Renal pelvis (tissue), 12 donors: ENCODE measurements at places on chromosomes 7 and 10.
A peak's percentile ranks its signal among the peaks of the same experiment; 100 is the strongest.

GRCh38 chr7:121017586-121017985 lies 29.1 kb downstream of the CPED1 start:
- no peak for DNase-seq

- no peak for DNase-seq
These were observed 172.4 kb downstream of the LRRC4 start for GRCh38 chr7:127858915-127859189.

- DNase-seq: no peak
These were observed 709 bp downstream of the ARPC1B start for GRCh38 chr7:99375070-99375807.

GRCh38 chr10:26386781-26387180 lies 51.4 kb upstream of the APBB1IP start:
- DNase-seq: no peak

DNA sequence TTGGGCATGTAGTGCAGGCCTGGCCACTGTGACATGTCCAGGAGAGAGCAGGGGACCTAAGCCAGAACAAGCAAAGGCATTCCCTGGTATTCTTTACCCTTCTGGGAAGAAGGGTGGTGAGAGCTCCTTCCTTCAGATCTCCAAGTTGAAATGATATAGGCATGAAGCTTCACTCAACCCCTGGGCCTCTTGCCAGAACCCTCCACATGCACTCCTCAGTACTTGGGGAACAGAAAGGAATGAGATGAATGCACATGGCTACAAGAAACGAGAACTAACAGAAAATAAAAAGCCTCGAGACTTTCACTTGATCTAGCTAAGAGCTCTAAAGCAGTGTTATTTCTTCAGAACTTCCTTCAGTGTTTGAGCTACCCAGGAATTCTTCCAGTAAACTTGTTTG lies 262.2 kb downstream of the ETV1 start:
- DNase-seq: no peak

- no peak for DNase-seq
These were observed 116.8 kb upstream of the FGFR2 start for GRCh38 chr10:121715076-121715475.

DNA sequence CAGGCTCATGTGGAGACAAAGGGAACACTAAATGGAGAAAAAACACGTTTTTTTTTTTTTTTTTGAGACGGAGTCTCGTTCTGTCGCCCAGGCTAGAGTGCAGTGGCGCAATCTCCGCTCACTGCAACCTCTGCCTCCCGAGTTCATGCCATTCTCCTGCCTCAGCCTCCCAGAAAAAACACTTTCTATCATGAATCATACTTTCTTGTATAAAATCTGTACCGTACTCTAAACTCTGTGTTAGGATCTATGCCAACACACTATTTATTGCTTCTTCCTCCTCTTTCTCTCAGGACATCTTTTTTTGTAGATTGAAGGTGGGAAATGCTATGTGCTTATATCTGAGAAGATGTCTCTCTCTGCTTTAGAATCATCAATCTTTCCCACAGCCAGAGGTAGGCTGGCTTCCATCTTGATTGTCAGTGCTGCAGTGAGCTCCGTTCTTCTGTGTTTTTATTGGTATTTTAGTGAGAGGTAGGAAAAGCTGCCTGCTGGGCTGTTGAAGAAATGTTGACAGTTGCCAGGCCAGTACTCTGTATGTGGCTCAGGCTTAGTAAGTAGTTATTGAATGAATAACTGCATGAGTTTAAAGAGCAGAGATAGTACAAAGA lies 101.1 kb downstream of the GPR85 start:
- no peak for DNase-seq

DNA sequence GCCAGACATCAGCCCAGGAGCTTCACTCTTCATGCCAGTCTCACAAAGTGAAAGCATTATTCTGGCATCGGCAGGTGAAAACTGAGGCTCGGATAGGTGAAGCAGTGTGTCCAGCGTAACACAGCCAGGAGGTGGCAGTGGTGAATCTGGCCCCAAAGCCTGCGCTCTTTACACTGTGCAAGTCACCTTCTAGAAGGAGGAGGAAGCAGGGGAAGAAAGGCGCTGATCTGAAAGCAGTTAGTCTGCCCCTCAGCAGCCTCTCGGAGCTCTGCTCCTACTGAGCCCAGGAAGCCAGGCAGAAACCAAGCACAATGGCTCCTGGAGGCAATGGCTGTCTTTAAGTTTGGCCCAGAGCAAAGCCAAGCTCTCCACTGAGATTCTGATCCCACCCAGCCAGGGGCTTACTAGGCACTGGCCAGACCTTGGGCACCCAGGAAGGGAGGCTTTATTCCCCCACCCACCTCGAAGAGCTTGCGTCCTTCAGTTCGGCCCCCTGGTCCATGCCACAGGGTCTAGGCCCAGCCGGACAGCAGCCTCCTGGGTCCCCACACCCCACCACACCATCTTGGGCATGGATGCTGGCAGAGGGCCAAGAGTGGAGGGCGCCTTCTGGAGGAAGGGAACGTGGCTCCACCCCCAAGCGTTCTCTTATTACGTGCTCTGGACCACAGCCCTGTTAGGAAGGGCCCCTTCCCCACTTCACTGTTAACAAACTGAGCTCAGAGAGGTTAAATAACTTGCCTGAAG lies 104.5 kb downstream of the GRID1 start:
- DNase-seq: no peak

- DNase-seq: peak; percentile 30
These were observed 150.9 kb downstream of the SEMA3A start for GRCh38 chr7:84043661-84044191.

GRCh38 chr7:76353744-76354143 lies 5.0 kb downstream of the YWHAG start:
- no peak for DNase-seq

DNA sequence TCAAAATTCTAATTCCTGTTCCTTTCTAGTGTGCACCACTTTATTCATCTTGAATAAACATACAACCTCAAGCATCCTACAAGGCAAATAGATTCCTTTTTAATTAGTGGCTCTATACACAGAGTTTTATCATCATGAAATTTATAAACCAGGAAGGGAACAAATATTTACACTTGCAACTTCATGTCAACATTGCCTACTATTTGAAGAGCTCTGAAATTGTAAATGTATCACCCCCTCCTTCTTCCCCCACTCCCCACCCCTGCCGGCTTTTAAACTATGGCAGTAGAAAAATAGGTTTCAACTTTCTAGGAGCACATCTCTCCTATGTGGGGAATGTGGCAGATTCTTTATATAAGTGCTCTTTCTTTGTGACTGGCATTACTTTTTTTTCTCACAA lies 49.6 kb downstream of the KAT6B start:
- DNase-seq: no peak

GRCh38 chr7:95700917-95701316 lies 71.4 kb upstream of the DYNC1I1 start:
- no peak for DNase-seq

- DNase-seq: no peak
These were observed 2.9 kb upstream of the MMP21 start for GRCh38 chr10:125778556-125778955.

DNA sequence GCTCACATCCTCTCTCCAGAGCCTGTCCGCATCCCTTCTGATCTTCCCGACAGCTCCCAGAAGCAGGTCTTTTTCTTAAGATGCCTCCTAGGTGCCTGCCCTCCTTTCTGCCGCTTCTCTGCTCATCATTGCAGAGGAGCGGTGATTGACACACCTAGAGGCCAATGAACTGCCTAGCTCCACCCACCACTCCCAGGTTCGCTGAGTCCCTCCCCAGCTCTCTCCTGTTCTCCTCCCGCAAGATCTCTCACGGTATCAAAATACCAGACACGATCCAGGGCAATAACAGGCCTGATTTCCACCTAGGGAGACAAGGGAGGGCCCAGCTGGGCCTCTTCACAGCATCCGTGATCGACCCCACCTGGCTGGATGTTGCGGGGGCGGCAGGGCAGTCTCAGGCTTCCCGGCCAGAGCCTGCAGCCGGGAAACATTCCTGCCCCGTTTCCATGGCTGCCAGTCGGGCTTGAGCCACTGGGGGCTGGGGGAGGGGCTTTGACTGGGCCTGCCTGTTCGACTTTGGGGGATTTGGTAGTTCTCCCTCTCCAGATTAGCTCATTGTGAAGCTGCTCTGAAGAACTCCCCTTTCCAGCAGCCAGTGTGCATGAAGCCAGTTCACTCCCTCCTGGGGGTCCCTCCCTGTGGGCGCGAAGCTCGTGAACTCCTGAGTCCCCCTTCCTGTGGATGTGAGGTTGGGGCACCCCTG lies 373.5 kb downstream of the RPS24 start:
- DNase-seq: peak; percentile 96

DNA sequence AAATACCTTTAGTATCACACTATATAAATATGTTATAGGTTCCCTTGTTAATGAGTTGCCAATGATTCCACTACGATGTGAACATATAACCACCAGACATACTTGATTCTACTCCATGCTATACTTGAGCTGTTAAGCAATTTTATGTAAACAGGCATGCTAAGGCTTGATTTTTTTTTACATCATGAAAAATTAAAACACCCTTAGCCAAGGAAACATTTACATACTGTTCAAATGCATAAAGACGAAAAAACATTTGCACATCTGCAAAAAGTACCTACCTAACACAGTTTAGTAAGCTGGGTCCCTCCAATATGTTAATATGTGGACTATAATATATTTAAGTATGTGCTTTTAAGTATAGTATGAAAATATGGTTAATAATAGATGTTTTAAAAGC lies 9.0 kb upstream of the CABCOCO1 start:
- no peak for DNase-seq

- DNase-seq: no peak
These were observed 5.1 kb downstream of the CH25H start for GRCh38 chr10:89202033-89202425.

DNA sequence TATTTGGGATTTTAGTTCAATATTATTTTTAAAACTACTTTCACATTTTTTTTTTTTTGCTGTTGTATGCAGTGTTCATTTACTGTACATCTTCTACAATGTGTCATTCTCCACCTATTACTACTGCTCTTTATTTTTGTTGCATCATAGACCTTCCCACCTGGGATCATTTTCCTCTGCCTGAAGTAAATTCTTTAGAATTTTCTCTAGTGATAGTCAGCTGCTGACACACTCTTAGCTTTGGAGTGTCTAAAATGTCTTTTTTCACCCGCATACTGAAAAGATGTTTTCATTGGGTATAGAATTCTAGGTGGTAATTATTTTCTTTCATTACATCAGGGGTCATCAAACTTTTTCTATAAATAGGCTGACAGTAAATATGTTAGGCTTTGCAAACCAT lies 30.5 kb downstream of the CFAP43 start:
- DNase-seq: no peak

- DNase-seq: peak; percentile 36
These were observed 2.1 kb upstream of the ZMIZ1 start for GRCh38 chr10:79066411-79067240.

GRCh38 chr10:8438603-8439002 lies 384.1 kb downstream of the GATA3 start:
- DNase-seq: no peak

DNA sequence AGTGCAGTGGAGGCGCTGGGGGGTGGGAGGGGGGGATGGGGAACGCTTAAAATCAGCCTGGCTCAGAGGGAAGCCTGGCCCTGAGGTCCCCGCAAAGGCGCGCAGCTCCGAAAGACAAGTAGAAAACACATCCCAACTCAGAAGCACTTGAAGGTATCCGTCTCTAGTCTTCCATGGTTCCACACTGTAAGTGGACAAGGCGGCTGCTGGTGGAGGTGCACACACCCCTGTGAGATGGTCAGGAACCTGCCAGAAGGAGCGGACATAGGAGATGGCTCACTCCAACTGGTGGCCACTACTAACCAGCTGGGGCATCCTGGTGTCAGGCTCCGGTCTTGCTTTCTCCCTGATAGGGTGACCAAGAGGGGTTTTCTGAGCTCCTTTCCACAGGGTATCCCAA lies 41.7 kb downstream of the CTBP2 start:
- DNase-seq: no peak

- no peak for DNase-seq
These were observed 179.9 kb downstream of the PTPRN2 start for GRCh38 chr7:158407581-158408317.

- no peak for DNase-seq
These were observed 52.7 kb downstream of the GRB10 start for GRCh38 chr7:50729962-50730361.

- DNase-seq: no peak
These were observed 5.8 kb downstream of the SVIL start for GRCh38 chr10:29628912-29629526.

DNA sequence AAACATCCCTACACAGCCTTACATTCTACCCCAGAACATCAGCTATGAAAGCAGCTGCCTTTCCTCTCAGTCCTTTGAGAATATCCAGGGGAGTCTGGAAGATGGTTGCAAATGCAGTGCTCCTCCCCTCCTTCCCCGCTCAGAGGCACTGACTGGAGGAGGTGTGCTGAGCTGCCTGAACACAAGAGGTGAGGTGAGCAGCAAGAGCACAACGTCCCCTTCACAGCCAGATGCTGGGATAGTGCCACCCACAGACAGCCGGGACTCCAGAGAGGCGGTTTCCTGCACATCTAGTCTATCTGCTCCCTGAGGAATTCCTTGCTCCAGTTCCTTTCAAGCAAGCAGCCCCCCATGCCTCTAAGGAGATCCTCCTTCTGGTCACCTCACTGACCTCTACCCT lies 74.2 kb downstream of the EZH2 start:
- no peak for DNase-seq

- DNase-seq: peak; percentile 40
These were observed 118.9 kb downstream of the APBB1IP start for GRCh38 chr10:26556748-26557640.

GRCh38 chr10:29649561-29650551 lies 15.1 kb upstream of the SVIL start:
- no peak for DNase-seq
